Stimulated activated naive CD4-positive, alpha-beta T cell treated with Interleukin-2 at 50 U/mL for 16 hours (primary cell): ENCODE measurements at places on chromosomes 2 and 18.

GRCh38 chr2:71317060-71317459 lies 14.5 kb upstream of the ZNF638 start:
- no peak for DNase-seq

DNA sequence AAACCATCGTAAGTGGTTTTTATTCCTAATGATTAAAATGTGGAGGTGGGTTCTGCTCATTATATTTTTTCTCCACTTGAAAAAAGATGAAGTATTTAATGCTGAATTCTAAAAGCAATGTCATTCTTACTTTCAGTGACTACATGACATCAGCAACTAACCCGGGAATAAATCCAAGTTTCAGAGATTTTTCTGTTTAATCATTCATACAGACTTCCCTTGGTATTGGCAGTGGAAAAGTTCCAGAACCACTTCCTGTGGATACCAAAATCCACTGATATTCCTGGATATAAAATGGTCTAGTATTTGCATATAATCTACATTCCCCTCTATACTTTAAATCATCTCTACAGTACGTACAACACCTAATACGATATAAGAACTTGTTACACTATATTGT lies 128.6 kb downstream of the ZNF532 start:
- DNase-seq = no peak

- DNase-seq = no peak
Observed at GRCh38 chr2:114442510-114442909, at the start of gene DPP10. Gene DPP10, plus strand, starts transcription at chr2:114442641.

DNA sequence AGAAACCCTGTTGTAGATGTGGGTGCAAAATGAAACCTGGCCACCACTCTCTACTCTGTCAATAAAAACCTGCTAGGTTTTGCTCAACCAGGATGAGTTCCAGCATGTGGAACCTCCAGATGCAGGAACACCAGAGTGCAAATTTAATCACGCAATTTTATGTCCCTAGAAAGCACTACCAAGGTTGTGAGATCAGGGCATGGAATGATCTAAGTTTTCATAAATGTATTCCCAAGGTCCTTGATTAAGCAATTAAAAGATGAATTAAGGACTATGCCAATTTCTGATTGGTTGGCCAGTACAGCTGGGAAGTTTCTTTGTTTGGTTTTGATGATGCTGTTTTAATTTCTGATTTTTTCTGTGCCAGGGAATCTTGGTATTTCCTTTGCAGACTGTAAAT lies 179.2 kb downstream of the KCNS3 start:
- DNase-seq = no peak
